ENCODE measurements at places on chromosomes 13 and 19. TPM values are rescaled to one million over a fixed set of nuclear protein-coding genes. Genes with fewer than 3 reads are reported as not detected.

Gene OR10H1
- total RNA-seq = not detected

Gene CEACAM1
- total RNA-seq = 31.2 TPM

Gene PPM1N
- 1.9 TPM for total RNA-seq

Gene DCT
- 1,300 TPM for total RNA-seq

Gene CD33
- 0.63 TPM for total RNA-seq

Gene KLK7
- not detected for total RNA-seq

Gene C5AR1
- total RNA-seq = not detected

Gene ZIC2
- total RNA-seq = 1.6 TPM

Gene FARP1
- 39.8 TPM for total RNA-seq

Gene CEACAM4
- not detected for total RNA-seq

Gene SHC2
- 7.0 TPM for total RNA-seq

Gene SLC7A9
- not detected for total RNA-seq

Gene HNRNPM
- total RNA-seq = 66.5 TPM

DNA sequence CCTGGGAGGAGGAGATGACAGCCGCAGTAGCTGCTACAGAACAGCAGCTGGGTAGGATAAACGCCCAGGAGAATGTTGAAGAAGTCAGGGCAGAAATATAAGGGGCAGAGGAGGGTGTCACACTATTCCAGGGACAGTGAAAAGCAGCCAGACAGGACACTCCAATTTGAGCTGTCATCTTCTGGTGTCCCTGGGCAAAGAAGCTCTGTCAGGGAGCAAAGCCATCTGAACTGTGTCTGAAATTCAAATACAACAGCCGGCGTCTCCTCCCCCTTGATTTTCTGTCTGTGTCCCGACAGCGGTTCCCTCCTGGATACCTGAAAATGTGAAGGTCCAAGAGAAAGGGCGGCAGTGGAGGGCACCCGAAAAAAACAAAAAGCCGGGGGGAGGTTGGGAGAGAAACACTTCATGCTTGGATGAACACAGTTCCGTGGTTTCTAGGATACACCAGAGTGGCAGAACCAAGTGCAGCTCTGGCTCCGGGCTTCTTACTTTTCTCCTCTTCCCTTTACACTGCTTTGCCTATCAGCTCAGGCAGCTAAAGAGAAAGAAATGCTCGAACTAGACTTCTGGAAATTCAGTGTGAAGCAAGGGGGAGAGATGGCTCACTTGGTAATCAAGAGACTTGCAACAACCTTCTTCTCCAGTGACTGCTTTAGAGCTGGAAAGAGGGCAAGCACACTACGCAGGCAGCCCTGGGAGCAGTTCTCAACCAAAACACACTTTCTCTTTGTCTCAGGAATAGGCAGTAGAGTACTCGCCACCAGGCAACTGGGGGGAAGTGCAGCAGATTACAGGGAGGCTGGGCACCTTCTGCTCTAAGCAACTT lies 465.6 kb downstream of the ITGBL1 start:
- peak; percentile 67 for DNase-seq

GRCh38 chr13:114341003-114341777 lies 26.9 kb downstream of the CHAMP1 start:
- no peak for DNase-seq

- no peak for DNase-seq
These were observed 70.4 kb downstream of the ARHGAP35 start for GRCh38 chr19:46931202-46931601.

- DNase-seq = peak; percentile 72
These were observed 55.0 kb upstream of the EEF1AKMT1 start for GRCh38 chr13:20828539-20829364.

GRCh38 chr13:58579468-58579867 lies 947.9 kb downstream of the PCDH17 start:
- no peak for DNase-seq

DNA sequence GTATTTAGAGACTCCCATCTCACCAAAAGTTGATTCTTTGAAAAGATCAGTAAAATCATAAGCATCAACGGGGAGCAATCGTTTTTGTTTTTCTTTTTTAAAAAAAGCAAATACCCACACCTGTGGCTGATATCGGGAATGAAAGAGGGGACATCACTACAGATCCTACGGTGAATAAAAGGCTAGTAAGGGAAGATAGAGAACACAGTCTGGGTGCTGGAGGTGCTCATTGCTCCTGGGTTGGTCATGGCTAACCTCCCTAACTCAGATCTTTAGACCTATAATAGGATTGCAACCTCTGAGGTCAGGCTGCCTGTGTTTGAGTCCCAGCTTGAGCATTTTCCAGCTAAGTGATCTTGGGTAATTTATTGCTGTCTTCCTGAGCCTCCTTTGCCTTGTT lies 1.1 kb downstream of the EHD2 start:
- DNase-seq = no peak

DNA sequence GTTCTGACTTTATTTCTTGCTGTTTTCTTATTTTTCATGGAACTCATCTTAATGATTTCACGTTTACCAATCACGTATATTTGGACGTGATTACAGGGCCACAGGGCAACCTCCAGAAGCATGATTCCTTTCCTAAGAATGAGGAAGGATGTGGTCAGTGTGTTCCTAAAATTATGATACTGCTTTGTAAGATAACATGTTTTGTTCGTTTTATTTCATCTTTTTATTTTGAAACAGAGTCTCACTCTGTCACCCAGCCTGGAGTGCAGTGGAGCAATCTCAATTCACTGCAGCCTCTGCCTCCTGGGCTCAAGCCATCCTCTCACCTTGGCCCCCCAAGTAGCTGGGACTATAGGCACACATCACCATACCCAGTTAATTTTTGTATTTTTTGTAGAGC lies 24.8 kb upstream of the LAIR1 start:
- no peak for DNase-seq

DNA sequence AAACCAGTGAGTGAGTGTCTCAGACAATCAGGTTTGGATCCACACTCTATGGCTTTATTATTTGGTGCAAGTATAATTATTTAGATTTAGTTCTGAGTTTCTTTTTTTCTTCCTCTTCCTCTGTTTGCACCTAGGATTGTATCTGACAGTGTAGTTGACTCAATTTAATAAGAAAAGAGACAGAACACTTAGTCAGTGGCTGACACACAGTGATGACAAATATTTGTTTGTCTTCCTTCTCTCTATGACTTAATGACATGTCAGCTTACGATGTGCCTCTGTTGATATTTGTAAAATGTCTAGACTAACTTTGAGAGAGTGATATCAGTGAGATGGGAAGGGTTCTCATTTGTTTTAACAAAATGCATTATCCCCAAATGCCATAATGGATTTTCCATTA lies 129.5 kb upstream of the SLC10A2 start:
- DNase-seq = no peak

- DNase-seq = peak; percentile 62
These were observed 1.8 kb downstream of the ZC3H13 start for GRCh38 chr13:46050771-46051170.

DNA sequence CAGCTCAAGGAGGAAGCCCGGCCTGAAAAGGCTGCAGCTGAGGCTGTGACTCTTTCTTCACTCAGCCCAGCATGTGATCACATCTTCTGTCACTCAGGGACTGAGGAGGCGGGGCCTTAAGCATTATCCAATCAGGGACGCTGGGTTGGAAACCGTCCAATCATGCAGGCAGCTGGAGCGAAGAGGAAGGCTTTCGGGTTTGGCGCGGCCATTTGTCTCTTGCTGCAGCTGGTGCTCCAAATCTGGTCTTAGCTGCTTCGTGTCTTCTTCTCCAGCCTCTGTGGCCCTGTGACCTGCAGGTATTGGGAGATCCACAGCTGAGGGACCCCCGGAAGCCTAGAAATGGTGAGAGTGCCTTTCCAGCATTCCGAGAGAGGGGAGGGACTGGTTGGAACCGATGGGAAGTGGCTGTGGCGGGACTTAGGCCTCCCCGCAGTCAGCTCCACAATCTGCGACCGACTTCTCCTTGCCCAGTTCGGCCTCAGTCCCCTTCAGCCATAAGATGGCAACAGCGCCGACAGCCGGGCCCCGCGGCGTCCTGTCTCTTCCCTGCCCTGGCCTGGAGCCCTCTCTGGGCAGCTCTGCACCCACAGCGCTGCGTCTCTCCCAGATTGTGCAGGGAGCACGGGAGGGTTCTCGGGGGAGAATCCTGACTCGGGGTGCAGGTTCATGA lies at the start of gene ZNF90:
ZNF90 (plus strand) TSS at position 210 of the 673 bp plus-strand sequence; CDS start at position 343, 133 bp downstream.
- DNase-seq = peak; percentile 28

GRCh38 chr13:109131698-109132257 lies 502.4 kb downstream of the MYO16 start:
- DNase-seq = no peak

- DNase-seq = no peak
These were observed 400.2 kb downstream of the SLITRK5 start for GRCh38 chr13:88071371-88071770.

DNA sequence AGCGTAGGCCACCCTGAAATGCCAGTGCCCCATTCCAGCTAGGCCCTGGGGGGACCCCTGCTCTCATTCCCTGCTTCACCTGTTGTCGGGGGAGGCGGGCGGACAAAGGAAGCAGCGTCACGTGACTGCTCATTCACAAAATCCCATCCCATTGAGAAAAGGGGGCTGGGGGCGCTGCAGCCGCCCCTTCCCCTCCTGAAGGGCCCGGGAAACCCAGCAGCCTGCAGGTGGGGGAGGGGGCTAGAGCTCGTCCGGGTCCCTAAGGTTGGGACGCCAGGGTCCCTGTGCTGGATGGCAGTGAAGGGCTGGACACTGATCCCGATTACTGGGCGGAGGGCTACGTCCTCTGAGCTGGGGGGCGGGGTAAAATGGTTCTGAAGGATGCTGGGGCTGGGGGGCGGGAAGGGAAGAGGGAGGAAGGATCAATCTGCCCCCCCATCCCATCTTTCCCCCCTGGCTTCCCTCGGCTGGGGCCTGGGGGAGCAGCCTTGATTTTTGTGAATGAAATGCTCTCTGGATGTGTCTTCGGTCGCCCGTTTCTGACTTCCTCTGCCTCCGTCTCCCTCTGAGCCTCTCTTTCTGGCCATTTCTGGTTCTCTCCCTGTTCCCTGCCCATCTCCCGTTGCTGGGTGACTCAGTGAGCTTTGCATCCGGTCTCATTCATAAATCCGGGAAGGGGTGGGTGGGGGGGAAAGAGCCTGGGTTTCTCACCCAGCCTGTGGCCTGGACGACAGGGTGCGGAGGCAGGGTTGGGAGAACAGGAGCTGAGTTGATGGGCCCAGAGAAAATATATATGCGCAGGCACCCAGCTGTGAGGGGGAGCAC lies 816 bp downstream of the SPRED3 start:
- DNase-seq = no peak

DNA sequence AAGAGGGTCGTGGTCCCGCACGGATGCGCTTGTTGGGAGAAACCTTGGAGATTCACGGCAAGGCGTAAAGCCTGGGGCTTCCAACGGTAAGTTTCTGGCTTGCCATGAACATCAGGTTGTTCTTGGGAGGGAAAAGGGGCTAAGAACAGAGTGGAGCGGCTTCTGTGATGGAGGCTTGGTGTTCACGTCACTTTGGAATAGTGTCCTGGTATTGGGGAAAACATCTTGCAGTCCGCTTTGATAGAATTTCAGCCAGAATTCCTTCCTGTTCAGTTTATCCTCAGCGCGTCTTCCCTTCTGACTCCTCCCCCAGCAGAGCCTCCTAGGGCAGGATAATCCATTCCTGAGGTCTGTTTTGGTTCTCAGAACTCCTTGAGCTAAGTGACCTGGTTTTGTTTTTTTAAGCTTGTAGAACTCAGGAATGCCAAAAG lies 2.0 kb downstream of the KCTD15 start:
- no peak for DNase-seq

- no peak for DNase-seq
These were observed 10.1 kb upstream of the IRGC start for GRCh38 chr19:43705729-43706128.

DNA sequence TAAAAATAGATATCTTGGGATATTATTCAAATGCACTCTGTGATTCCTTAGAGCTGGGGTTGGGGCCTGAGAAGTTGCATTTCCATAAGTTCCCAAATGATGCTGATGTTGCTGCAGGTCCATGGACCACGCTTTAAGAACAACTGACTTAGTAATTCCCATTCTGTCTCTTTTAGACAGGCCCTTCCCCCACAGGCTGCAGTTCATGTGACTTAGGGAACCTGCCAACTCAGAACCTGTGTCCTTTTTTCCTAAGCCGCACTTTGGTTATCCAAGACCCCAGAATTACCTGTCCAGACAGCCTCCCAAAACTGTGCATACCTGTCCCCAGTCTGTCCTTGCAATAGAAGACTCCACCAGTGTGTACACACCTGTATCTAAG lies 1.7 kb upstream of the ITGBL1 start:
- DNase-seq = no peak

DNA sequence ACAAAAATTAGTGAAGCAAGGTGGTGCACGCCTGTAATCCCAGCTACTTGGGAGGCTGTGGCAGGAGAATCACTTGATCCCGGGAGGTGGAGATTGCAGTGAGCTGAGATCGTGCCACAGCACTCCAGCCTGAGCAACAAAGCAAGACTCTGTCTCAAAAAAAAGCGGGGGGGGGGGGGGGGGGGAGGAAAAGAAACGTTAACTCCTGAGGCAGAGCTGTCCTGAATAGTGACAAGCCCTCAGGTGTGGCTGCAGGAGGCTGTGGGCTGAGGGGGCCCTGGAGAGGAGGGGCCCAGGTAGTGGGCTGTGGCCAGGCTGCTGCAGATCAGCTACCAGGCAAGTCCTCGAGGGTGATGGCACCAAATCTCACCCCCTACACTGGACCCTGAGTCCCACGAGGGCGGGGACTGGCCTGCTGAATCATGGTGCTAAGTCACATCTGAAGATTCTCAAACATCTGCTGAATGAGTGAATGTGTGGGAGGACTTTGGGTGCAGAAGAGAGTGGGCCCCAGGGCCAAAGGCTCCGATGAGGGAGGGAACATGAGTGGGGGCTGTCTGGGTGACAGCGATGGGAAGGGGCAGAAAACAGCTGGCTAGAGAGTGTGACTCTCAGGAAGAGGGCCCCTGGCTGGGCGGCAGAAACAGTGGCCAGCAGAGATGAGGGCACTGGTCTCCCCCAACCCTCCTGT lies 24.6 kb upstream of the ATP1A3 start:
- no peak for DNase-seq

GRCh38 chr13:79246578-79246949 lies 159.5 kb downstream of the RBM26 start:
- DNase-seq = peak; percentile 11

DNA sequence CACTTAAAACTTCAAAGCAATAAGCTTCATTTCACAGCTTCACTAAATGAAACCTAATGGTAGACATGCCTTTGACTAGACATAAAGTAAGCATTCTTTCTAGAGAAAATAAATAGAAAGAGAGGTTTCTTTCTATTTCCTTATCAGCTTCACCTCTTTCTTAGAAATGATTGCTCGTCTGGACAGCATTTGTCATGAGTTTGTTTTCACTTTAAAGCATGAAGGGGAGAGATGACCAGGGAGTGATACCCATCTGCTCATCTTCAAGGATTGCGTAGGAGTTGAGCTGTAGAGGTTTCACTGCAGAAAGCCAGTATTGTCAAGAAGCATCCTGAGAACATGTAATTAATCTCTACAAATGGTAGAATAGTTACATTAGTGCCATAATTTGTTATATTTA lies 61.3 kb downstream of the COL4A2 start:
- no peak for DNase-seq

- no peak for DNase-seq
These were observed 5.5 kb downstream of the TPT1 start for GRCh38 chr13:45335397-45336024.

DNA sequence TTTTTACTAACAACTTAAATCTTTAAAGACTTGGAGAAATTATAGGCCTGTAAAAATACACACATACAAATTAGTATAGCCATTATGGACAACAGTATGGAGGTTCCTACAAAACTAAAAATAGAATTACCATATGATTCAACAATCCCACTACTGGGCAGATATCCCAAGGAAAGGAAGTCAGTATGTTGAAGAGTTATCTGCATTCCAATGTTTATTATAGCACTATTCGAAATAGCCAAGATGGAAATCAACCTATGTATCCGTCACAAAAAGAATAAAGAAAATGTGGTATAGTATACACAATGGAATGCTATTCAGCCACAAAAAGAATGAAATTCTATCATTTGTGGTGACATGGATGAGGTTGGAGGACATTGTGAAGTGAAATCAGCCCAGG lies 37.2 kb downstream of the SLITRK1 start:
- no peak for DNase-seq

Data from SK-MEL-5 (cell line).